ENCODE measurements at places on chromosomes 5 and 9.
A peak's percentile ranks its signal among the peaks of the same experiment; 100 is the strongest.

DNA sequence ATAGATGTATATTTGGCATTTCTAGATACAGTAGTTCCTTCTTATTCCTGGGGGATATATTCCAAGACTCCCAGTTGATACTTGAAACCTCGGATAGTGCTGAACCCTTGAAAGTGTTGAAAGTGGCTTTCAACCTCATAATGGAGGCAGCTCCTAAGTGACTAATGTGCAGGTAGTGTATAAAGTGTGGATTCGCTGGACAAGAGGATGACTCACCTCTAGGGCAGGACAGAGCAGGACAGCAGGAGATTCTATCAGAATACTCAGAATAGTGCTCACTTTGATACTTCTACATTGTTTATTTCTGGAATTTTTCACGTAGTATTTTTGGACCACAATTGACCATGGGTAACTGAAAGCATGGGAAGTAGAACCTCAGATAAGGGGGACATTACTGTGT lies 1138.9 kb upstream of the WWC1 start:
- DNase-seq, result no peak

DNA sequence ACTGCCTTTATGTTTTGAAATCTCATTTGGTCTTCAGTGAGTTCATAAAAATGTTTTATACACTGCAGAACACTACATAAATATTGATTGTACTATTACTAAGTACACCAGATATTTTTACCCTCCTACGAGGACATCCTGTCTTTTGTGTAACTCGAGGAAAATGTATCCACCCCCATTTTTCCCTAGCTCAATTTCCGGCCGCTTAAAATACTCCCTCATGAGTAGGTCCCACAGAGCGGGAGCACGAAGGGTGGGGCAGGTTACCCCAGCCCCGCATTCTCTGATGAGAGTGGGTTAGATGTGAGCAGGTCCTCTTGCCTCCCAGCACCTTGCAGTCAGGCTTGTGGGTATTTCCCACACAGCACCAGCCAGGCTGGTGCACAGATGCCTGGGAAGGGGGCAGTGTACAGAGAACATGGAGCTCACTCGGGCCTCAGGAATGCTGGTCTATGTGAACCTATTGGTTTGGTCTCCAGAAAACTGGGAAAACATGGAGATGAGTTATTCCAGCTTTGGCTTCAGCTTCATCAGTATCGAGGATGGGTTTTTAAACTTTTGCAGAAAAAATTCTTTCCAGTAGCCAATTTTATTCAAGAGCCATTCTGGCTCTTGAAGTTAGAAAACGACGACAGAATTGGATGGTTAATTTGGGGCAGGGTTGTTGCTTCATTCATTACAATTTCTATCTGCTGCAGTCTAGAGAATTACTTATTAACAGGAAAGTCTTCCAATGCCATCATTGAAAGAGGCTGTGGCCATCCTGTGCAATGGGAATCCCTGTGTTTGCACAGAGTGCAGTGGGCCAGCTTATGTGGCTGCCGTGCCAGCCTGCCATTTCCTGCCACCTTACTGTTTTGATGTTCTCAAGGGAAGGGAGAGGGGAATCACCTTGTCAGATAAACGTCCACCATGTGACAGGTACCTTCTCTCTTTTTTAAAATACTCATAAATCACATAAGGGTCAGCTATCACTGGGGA lies 73.2 kb downstream of the WDR41 start:
- no peak for DNase-seq

- no peak for DNase-seq
Observed at GRCh38 chr5:166509085-166509484, 1782.4 kb upstream of the WWC1 start.

- no peak for DNase-seq
Observed at GRCh38 chr5:77431719-77432118, 60.4 kb downstream of the WDR41 start.

- DNase-seq, result no peak
Observed at GRCh38 chr9:17191082-17191481, 56.2 kb downstream of the CNTLN start.

DNA sequence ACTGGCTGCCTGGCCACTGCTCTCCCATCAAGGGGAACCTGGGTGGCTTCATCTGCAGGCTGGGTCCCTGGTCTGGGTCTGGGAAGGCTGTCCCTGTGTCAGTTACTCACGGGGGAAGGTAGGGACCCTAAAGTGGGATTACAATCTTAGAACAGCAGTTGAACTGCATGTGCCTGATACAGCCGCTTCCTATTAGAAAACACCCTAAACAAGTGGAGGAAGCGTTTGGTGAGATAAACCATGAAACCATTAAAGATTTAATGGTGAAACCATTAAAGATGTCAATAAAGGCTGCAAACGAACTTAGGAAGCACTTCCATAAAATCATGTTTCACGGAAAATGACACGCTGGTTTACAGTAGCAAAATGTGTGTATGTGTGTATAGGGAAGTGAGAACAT lies 2.5 kb upstream of the GFI1B start:
- DNase-seq, result no peak

- no peak for DNase-seq
Observed at GRCh38 chr9:79592726-79593493, 21.1 kb downstream of the TLE4 start.

GRCh38 chr5:20276061-20276958 lies 288.3 kb upstream of the CDH18 start:
- DNase-seq, result peak; percentile 80

DNA sequence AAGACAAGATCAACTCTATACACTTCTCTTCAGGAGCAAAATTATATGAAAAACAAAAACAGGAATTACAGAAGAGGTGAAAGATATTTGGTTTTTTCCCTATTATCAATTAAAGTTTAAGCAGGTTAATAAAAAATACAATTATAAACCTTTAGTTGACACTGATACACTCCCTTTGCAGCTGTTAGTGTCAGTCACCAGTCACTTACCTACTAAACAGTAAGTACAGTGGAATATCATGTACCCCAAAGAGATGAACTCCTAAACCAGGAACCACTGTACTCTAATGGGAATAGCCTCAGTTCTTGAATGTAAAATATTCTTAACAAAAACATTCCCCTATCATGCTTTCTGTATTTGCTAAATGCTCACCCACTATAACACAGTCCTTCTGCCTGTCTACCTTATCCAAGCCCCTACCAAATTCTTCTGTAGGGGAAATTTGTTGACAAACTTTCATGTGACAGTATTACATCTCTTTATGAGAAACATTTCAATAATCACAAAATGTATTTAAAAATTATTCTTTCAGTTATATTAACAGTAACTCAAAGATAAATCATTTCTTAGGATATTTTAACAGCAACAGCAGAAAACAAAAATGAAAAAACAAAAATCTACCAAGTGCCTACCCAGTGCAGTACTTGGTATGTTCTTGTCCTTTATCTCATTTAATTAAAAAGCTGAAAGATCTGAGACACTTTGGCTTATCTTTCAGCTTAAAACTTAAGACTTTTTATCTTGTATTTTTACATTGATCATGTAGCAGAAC lies 212.8 kb downstream of the MLLT3 start:
- DNase-seq, result no peak

GRCh38 chr9:90060256-90060655 lies 455.4 kb downstream of the GADD45G start:
- no peak for DNase-seq

GRCh38 chr5:92559781-92560180 lies 1021.2 kb downstream of the NR2F1-AS1 start:
- DNase-seq, result no peak

DNA sequence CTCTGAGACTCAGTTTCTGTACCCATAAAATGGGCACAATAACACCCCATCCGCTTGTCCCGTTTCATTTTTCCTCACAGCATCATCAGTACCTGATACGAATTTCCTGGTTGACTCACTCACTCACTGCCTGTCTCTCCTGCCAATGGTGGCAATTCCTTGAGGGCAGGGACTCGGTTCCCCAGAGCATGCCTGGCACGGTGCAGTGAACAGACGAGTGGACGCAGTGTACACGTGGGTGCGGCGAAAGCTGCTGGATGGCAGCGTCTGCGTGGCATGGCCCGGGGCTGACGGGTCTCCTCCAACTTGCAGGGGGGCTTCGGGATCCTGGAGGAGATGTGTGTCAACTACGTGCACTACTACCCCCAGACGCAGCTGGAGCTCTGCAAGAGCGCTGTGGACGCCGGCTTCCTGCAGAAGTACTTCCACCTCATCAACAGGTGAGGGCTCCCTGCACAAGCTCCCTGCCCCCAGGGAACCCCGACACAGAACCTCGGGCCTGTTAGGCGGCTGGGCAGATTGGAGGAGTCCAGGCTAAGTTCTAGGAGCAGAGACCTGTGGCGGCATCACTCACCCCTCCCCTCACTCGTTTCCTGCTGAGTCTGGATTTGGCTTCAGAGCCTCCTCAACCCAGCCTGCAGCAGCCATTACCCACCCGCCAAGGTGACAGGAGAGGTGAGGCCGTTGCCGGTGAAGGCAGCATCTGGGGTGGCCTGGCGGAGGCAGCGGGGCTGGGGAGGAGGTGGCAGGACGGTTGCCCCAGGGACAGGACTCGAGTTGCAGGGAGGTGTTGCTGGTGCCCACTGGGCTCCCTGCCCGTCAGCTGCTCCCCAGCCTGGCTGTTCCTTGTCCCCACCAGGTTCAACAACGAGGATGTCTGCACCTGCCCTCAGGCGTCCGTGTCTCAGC lies 20.3 kb downstream of the DBH start:
- DNase-seq, result no peak

DNA sequence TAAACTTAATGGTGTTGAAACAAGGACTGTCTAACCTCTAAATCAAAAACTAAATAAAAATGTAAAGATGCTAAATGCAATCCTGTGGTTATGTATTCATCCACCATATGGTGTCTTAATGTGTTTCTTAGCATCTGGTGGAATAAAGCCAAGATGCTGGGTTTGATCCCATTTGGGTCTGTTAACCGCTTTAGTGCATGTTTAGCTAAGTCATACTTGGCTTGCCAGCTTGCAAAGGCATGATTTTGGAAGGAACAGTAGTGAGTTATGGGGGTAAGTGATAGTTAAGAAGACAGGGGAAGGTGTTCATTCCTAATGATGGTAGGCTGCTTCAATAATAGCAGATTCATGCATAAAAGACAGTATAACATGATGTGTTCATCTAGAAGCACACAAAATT lies 139.0 kb upstream of the SLC27A6 start:
- DNase-seq, result no peak

DNA sequence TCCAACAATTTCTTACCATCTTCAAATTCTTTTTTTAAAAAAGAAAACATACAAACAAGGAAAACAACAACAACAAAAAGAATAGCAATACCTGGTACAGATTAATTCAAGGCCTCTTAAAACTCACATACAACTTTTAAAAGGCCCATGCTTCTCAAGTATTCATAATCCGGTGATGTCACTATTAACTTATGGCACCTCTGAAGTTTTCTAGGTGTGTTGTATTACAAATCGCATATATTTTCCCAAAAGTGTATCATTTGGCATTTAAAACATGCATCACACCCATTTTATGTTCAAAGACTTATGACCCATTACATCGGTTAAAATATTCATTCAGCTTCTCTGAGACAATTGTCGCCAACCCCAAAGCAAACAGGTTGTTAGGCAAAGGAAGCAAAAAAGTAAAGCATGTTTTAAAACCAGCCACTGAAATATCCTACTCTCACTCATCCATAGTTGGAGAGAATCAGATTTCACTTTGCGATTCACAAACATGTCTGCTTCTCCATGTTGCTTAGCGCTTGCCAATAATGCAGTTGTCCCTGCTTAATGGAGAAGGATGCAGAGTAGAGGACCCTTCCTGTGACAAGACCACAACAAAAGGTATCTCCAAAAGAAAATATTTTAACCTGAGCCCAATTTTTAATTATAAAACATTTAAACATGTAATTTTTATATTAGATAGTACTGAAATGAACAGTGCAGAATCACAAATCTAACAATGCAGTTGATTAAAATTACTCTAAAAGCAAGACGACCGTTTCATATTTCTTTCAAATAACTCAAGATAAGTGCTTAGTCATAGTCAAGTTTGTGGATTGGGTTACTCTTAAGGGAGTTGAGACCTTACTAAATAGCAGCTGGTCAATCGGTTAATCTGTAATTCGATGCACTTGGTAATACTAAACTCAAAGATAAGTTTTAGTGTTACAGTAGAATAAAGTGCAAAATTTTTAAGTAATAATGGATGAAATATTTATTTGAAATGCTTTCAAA lies 1.6 kb downstream of the SKP1 start:
- DNase-seq, result no peak

- DNase-seq, result no peak
Observed at GRCh38 chr9:134216961-134217360, 52.6 kb upstream of the RNU6ATAC start.

- no peak for DNase-seq
Observed at GRCh38 chr9:137319739-137320551, 17.9 kb upstream of the NRARP start.

- DNase-seq, result no peak
Observed at GRCh38 chr5:141957367-141957996, 520 bp downstream of the PCDH12 start.

DNA sequence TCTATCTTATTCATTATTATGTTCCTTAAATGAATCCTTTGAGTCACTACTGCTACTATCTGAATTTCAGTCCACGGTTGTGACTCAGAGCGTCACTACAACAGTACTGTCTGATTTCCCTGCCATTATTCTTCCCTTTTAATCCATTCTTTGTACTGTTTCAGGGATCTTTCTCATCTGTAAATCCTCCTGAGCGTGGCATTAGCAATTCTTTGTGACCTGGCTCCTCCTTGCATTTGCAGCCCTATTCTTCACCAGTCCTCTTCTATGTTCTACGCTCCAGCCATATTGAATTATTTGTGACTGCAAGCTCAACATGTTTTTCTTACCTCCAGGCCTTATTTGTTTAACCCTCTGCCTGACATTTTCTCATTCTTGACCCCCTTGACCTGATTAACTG lies 5.9 kb downstream of the PRPF4 start:
- DNase-seq, result no peak

GRCh38 chr9:89379508-89380115 lies 61.3 kb downstream of the SECISBP2 start:
- DNase-seq, result no peak

DNA sequence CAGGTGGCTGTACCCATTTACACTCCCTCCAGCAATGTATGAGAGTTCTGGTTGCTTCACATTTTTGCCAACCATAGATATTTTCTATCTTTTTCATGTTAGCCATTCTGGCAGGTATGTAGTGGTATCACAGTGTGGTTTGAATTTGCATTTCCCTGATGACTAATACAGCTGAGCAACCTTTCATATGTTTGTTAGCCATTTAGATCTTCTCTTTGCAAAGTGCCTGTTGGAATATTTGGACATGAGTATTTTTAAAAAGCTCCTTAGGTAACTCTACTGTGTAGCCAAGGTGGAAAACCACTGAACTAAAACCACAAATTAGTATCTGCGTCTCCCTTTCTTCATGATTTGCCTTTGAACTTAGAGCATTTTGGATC lies 31.9 kb downstream of the IRF1 start:
- no peak for DNase-seq

DNA sequence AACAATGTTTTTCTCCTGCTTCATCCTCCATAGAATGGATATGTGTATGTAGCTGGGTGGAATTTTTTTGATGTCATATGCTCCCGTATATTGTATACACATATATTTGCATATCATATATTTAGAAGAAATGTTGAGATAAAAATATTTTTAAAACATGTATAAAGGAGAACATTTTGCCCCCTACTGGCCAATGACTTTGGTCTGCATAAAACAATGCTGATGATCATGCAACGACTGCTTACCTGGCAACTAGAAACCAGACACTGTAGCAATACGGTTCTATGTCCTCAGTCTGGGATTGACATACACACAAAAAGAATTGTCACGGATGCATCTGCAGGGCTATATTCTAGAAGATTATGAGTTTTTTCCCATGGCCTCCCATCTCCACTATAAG lies 503.6 kb downstream of the ELAVL2 start:
- no peak for DNase-seq
